Stimulated activated CD8-positive, alpha-beta memory T cell treated with anti-CD3 and anti-CD28 coated beads, Interleukin-12 subunit alpha, Interleukin-12 subunit beta, amount 100 ng/mL, for 4 hours (primary cell): ENCODE measurements at places on chromosomes 2 and 18.

DNA sequence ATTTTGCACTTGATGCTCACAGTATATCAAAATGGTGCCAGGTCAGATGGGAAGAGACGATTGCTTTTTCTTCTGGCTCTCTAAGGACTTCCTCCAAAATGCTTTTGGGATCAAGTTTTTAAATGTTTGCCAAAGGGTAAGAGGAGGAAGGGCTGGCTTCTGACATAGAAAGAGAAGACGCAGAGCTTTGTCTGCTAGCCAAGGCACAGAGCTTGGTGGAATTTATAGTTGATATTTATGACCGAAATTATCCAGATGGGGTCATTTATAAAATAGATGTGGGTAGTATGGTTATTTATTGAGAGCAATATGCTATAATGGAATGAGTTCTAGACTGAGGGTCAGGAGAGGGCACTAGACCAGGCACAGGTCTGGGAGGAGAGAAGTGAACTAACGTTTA, 193.3 kb downstream of the FSHR start:
- no peak for DNase-seq

GRCh38 chr2:174120346-174120745, 128.0 kb downstream of the OLA1 start:
- no peak for DNase-seq

DNA sequence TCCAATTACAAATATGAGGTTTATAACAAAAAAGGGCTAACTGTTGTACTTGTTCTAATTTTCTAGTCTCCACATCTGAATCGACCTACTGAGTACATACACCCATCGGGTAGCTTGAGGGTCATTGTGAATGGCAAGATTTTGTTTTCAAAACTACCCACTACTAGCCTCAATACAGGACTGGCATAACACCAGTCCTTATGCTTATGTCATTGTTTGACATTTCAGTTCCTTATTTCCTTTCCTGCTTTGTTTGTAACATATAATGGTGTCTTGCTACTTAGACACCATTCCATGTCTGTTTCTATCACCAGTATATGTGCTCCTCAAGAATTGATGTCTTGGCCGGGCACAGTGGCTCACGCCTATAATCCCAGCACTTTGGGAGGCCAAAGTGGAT, 86.0 kb downstream of the EPHA4 start:
- DNase-seq: no peak

- DNase-seq: no peak
Measured at GRCh38 chr18:21739604-21740537, 721 bp upstream of the MIB1 start.

DNA sequence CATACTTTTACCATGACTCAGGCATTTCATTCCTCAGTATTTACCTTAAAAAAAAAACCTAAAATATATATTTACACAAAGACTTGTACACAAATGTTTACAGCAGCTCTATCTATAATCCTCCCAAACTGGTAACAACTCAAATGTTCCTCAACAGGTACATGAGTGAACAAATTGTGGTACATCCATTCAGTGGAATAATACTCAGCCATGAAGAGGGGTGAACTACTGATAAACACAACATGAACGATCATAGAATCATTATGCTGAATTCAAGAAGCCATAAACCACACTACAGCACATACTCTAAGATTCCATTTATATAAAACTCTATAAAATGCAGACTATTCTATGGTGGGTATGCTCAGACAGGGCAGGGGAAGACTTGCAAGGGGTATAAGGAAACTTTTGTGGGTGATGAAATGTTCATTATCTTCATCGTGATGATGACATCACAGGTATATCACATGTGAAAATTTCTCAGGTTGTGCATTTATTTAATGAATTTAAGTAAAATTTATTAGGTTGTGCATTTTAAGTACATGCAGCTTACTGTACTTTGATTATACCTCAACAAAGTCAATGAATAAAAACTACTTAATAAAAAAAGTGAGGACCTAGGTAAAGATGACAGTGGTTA, 24.7 kb upstream of the DUSP2 start:
- DNase-seq: no peak

DNA sequence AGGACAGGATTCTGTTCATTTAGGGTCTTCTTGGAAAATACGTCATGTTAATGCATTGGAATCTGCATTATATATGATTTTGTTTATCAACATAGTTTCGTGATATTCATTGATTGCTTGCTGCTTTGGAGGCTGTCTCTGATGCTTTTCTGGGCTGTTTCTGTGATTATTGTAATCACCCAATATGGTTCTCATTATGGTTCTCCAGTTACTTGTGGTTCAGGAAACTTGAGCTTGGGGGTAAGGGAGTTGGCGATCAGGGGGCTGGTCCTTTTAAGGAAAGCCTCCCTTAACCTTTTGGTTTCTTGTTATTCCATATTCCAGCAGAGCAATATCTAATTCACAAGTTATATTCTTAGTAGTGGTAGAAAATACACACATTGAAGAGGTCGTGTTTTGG, 17.4 kb upstream of the STON1 start:
- DNase-seq: no peak

DNA sequence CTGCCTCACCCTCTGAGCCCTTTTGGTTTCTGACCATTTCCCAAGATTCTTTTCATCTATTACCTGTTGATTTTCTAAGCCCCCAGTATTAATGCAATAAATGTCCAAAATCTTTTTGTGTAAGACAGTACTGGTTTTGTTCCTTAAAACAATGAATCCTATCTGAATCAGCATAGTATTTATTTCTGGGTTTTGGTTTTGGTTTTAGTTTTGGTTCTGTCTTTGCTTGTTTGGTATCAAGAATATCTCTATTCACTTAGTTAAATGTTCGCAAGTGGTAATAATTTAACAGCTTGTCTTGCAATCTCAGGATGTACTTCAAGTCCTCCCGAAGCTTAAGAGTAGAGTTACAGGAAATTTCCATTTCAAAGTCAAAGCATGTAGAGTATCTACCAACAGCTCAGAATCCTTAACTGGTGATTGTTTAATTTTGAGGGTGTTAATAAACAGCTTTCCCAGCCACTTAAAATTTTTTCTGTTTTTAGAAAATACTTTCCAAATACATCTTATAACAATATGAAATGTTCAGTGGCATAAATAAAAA, 67.7 kb upstream of the NEDD4L start:
- DNase-seq: no peak

GRCh38 chr2:64820901-64821300, 167.2 kb upstream of the SERTAD2 start:
- no peak for DNase-seq

- DNase-seq: no peak
Measured at GRCh38 chr2:220509966-220510365, 882.5 kb downstream of the SLC4A3 start.

DNA sequence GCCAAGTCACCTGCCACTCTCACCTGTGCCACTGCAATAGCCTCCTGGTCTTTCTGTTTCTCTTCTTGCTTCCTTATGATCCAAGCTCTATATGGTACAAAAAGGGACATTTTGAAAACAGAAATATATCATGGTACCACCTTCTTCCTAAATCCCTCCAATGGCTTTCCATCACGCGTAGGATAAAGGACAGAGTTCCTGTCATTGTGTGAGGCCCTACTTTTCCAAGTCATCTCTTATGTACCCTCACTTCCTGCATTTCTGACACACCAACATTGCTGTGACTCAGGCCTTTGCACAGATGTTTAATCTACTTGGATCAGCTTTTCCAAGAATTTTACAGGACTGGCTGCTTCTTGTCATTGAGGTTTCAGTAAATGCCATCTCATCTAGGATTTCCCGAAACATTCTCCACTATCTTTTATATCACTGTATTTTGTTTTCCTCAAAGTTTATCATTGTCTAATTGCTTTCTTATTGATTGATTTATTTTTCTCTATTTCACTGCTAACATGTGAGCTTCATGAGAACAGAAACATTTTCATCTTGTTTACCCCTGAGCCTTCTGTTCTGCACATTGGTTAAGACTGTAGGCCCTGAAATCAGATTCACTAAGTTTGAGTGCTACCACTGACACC, 426.1 kb upstream of the FANCL start:
- no peak for DNase-seq

GRCh38 chr2:233312874-233313273, 5.3 kb downstream of the SAG start:
- no peak for DNase-seq

GRCh38 chr2:158745866-158746382, 49.2 kb upstream of the DAPL1 start:
- no peak for DNase-seq

DNA sequence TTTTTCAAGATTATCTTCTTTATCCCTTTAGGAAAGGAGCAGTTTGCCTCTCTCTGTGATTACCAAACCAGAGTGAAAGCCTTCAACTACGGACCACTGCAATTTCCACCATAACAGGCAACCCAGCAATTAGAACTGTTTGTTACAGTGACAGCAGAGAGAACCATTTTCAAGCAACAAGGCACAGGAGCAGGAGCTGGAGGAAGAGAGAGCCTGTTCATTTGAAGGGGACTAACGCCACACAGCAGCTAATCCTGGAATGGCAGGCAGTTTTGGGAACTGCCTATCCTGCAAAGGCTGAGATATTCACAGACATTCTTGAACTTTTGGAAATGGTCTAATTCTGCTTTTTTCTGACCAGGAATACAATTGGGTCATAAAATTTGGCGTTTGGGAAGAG, 1541.9 kb upstream of the PIK3C3 start:
- no peak for DNase-seq

DNA sequence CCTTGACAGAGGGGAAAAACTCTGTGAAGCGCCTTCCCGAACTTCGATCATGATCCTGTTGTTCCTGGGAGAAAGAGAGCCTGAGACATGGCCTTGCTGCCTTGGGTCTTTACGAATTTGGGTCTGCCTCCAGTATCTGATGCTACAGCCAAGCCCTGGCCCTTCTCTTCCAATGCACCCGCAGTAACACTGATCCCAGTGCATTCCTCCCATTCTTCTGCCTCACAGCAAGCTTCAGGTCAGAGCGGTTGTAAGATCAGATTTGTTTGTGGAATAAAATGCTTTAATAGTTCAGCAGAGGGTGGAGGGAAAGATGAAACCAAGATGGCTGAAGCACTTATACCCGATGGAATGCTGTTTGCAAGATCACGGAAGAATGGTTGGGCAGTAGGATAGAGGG, 196.7 kb upstream of the SIX2 start:
- DNase-seq: no peak

DNA sequence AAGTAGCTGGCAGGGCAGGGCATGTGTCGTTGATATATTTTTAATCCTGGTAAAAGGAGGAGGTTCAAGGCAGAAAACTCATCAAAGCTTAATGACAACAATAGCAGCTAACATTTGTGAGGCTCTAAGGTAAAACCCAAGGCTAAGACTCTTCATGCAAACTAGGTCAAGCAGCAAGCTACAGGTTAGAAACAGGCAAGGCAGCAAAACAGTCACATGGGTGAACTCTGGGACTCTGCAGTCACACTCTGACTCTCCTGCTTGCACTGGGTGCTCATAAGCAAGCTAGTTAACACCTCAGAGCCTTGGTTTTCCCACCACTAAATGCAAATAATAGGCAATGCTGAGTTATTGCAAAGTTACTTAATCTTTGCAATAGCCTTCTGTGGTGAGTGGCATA, 7.9 kb downstream of the IL1RN start:
- DNase-seq: no peak

GRCh38 chr2:101387151-101387834, at the start of gene CREG2:
Gene CREG2 (minus strand): TSS chr2:101387503. CDS start chr2:101387457, 46 bp downstream.
- peak; percentile 12 for DNase-seq

DNA sequence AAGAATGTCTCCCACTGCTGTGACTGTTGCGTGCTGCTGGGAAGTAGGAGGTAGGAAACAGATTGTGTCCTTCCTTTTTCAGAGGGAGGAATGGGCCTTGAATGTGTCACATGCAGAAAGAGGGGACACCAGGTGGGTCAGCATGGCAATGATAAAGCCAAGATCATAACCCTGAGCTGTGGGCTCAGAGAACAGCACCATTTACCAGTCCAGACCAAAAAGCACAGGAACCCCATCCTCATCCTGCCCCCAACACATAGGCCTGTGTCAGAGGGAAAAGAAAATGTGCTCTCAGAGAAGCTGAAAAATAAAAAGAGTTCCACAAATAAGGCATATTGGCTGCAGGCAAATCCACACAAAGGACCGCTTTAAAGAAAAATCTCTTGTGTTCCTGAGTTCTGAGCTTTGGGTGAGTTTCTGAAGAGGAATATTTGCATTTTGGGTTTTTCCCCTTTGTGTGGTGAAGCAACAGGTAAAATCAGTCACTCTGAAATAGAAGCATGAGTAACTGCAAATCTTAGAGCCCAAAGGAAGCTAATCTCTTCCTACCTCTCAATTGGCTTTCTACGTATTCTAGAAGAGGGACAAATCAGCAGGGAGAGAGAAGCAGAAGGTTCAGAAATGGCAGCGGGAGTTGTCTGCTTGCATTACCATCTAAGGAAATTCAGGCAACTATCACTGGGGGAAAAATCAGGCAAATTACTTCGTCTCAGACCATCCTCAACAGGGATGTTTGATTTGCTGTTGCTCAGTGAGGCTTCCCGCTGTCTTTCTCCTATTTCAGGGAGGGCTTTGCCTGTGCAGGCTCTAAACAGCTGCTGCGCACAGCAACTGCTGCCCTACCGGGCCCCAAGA, 106.8 kb downstream of the BCL11A start:
- DNase-seq: no peak

- no peak for DNase-seq
Measured at GRCh38 chr2:18425210-18425703, 135.2 kb downstream of the RDH14 start.

GRCh38 chr2:16092861-16093638, 152.7 kb downstream of the MYCN start:
- no peak for DNase-seq

DNA sequence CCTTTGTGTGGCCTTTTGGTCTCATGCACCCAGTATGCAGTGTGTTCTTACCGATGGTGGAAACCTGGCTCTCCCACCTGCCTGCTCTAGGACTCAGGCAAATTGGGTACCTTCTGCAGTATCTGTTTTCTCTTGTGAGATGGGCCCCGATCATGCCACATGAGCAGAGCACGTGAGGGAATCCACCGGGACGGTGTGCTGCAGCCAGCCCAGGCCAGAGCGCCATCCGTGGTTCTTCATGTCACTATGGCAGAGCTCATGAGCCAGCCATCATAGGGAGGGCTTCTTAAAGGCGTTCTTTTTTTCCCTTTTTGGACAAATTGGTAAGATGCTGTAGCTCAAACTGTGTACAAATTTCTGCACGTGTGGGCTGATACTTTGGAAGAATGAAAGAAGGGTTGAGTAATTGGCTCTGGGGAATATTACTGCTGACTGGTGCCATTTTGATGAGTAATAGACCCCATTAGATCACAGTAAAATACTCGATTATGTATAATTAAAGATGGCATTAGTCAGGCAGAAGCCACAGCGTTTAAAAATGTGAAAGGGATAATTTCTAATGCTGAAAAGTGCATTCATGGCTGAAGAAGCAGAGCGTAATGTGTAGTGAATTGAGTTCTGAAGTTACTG, 19.2 kb downstream of the SH3RF3 start:
- no peak for DNase-seq

DNA sequence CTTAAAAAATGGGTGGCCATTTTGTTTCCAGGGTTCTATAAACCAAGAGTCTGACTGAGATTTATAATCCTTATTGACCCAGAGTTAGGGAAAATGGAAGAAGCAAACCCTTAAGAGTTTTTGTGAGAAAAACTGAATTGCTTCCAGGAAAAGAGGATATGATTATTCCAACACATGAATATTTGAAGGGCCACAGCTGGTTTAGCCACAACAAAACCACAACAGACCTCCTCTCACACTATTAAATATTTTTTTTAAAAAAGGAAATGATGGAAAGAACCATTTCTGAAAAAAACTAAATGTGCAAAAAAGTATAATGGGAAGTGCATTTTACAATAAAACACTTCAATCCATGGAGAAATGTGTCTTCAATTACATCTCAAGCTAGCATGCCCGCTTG, 182.7 kb downstream of the ETAA1 start:
- DNase-seq: no peak
